ENCODE measurements at places on chromosomes 7 and 10.

DNA sequence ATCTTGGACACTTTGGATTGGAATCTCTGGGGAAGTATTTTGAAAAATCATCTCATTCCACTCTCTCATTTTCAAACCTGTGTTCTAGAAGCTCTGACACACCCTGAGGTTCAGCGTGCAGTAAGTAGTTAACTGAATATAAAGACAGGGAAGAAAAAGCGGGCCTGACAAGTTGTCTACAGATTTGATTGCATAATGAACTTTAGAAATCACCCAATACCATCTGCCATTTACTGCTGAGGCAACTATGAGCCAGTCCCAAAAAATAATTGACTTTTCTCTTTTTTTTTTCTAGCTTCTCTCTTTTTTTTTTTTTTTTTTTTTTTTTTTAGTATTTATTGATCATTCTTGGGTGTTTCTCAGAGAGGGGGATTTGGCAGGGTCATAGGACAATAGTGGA, 29.5 kb downstream of the CDC123 start:
- no peak for DNase-seq

DNA sequence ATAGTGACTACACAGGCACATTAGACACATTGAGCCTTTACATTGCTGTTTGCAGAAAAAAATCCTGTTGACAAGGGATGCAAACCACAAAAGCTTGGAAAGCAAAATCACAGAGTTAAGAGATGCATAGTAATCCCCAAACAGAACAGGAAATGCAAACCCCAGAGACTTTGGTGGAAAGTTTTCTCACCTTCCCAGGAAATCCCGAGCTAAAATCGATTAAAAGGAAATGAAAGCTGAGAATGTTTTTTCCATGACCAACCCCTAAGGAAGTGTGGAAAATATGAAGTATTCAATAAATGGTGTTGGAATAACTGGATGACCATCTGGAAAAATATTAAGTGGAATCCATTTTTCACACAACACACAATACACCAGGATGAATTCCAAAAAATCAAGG, 598.7 kb downstream of the GRID1 start:
- DNase-seq: no peak

GRCh38 chr7:18320422-18320821, 175.1 kb upstream of the HDAC9 start:
- DNase-seq: no peak

DNA sequence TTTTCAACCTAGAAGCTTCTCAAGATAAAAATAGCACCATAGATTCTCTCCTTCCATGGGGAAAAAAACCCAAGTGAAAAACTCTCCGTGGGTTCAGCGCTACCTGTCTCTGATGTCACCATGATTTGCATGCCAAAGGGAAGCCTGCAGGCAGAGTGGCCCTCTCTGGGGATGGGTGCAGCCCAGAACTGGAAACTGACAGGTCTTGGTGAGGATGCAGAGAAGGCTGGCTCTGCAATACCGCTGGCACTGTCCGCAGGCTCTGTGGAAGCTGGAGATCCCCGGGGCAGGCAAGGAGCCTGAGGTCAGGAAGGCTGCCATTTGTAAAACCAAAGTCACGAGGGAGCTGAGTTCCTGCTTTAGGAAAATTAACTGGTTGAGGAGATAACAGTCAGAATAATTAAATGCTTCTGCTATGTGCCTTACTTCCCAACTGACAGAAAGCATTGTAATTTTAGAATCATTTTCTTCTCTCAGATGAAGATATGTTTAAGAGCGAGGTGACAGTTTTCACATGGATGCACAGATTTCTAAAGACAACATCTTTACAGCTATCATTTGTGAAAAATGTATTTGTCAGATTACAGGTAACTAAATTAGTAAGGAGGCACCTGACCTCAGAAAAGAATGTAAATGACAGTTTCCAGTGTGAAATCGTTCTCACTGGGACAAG, 731.5 kb upstream of the FZD8 start:
- DNase-seq: no peak

GRCh38 chr10:1253523-1254353, 197.6 kb downstream of the WDR37 start:
- no peak for DNase-seq

DNA sequence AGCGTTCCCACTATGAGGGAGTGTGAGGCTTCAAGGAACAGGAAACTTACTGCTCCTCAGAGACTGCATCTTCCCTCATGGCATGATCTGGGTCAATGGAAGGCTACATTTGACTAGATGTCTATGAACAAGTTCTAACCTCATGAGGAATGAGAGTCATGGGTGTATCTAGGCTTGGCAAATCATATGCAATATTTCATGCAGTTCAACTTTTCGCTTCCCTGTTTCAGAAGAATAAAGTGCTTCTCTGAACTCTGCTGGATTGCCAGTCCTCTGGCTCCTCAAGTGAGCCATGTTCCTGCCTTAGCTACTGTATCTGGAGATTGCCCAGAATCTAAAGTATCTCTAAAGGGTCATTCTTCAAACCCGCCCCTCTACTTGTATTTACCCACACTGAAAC, 54.3 kb upstream of the SEMA3A start:
- no peak for DNase-seq

GRCh38 chr10:110263164-110263563, 41.6 kb downstream of the SMNDC1 start:
- DNase-seq: no peak

DNA sequence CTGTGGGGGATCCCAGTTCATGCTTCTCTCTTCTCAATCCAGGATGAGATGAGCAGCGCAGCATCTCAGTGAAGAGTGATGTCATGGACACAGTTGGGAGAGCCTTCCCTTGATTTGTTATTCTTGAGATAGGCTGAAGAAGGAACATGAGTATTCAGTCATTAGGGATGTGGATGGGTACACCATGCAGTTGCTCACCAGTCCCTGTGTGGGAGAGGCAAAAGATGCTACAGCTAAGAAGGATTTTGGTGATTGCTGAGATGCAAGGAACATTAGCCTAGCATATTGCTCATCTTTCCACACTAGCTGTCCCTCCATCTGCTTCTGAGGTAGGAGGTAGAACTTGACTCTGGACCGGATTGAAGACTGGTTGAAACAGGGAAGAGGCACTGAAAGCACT, 179.6 kb downstream of the GALNT17 start:
- no peak for DNase-seq

- DNase-seq: no peak
These were observed 82.6 kb downstream of the CACNB2 start for GRCh38 chr10:18222866-18223265.

GRCh38 chr7:89988074-89988473, 166.2 kb upstream of the STEAP1 start:
- DNase-seq: no peak

GRCh38 chr7:155222573-155222972, 75.1 kb upstream of the INSIG1 start:
- no peak for DNase-seq

GRCh38 chr7:95520136-95520535, 34.4 kb downstream of the ASB4 start:
- DNase-seq: no peak

DNA sequence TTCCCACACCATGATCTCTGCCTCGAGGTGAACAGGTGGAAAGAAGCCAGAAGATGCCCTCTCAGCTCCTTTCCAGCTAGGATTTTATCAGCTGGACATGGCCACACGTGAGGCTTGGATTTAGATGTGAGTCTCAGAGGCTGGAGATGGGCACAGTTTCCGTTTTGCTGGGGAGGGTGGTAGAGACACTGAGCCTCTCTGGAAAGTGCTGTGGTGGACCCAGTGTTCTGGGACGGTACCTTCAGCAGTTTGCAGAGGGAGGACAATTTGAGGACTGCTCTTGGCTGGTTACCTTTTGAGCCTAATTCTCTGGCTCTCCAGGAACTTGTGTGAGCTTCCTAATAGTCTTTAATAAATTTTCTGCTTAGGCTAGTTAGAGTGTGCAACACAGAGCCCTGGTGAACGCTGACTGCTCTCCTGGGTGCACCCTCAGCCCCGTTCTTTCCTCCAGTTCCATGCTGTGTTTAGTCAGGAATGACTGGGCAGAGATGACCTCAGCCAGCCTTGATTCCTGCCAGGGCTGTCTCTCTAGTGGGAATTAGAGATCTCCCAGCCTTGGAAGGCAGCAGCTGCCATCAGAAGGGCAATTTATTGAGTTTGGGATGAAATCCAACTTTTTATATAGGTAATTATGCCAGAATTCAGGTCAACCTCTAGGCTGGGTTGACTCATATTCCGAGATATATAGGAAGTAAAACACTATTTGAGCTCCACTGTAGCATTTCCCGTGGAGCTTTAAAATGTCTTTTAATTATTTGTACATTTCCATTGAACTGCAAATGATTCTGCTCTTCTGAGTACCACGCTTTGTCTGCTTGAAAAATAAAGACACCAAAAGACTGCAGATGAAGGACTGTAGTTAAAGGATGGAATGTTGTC, 103.9 kb downstream of the GATA3 start:
- DNase-seq: no peak

DNA sequence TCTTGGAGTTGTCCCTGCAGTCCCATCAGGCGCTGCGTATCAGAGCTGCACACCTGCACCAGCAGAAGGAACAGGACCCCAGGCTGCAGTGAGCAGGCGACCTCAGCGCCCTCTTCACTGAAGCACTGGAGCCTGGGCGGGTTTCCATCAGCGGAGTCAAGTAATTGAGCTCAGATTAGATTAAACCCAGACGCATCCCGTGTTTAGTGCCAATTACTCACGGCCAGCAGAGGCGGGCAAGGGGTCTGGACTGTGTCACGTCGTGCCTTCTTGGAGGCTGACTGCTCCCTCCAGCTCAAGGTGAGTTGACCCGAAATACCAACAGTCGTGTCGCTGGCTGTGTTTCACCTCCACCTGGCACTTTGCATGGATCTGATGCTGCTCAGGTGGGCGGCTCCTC, 123.6 kb downstream of the CXCL12 start:
- no peak for DNase-seq

DNA sequence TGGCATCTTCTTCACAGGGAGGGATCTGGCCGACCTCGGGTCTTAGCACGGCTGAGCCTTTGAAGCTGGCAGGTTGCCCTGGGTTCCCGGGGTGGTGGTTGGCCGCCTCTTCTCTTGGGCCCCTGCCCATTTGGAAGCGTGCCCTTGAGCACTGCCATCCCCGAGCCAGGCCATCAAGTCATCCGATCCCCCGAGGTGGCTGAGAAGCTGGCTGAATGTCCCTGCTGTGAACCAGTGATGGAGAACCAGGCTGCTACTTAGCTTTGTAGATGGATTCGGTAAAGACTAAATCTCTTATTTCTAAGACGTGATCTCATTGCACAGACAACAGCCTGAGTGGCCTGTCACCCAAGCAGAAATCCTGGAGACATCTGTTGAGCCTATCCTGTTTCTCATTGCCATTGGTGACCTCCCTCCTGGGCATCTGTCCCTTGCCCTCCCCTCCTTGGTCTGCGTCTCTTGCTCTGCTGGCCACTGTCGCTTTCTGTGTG, 74.3 kb downstream of the GRK5 start:
- no peak for DNase-seq
